ENCODE measurements at places on chromosomes 5 and 9.

- DNase-seq, result peak; percentile 59
Measured at GRCh38 chr5:91225848-91226686, 157.1 kb downstream of the ARRDC3 start.

GRCh38 chr5:55440188-55440646 is 94.5 kb downstream of the PLPP1 start:
- no peak for DNase-seq

GRCh38 chr9:82333671-82334070 is 345.1 kb downstream of the SPATA31D1 start:
- no peak for DNase-seq

GRCh38 chr5:37938076-37938852 is 98.4 kb upstream of the GDNF start:
- no peak for DNase-seq

- no peak for DNase-seq
Measured at GRCh38 chr5:26641492-26641891, 396.9 kb downstream of the CDH9 start.

DNA sequence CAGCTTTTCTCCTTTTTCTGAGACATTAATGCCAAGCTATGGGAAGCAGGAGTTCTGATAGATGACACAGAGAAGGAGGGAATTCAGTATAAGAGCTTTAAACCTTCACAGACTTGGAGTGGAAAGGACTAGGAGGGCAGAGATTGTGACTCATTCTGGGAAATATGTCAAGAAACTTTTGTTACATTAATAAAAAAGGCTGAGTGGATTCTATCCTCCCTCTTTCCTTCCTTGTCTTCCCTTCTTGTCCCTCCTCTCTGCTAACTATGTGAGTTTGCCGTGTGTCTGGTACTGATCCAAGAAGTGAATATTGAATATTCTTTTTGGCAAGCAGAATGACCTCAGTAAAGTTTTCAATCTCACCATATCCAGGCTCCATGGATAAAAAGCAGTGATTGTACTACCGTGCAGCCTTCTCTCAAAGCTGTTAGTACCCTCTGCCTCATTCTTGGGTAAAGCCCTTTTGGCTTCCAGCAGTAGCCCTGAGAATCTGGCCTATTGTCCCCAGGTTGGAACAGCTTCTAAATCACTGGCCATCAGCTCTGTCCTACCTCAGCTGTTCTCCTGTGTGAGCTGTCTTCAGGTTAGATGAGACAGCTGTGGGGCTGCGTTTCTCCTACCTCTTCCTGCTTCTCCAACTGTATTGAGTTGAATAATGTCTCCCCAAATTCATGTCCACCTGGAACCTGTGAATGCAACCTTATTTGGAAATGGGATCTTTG is 73.9 kb downstream of the ATG10 start:
- no peak for DNase-seq

GRCh38 chr5:14724633-14725032 is 60.1 kb downstream of the OTULIN start:
- no peak for DNase-seq

DNA sequence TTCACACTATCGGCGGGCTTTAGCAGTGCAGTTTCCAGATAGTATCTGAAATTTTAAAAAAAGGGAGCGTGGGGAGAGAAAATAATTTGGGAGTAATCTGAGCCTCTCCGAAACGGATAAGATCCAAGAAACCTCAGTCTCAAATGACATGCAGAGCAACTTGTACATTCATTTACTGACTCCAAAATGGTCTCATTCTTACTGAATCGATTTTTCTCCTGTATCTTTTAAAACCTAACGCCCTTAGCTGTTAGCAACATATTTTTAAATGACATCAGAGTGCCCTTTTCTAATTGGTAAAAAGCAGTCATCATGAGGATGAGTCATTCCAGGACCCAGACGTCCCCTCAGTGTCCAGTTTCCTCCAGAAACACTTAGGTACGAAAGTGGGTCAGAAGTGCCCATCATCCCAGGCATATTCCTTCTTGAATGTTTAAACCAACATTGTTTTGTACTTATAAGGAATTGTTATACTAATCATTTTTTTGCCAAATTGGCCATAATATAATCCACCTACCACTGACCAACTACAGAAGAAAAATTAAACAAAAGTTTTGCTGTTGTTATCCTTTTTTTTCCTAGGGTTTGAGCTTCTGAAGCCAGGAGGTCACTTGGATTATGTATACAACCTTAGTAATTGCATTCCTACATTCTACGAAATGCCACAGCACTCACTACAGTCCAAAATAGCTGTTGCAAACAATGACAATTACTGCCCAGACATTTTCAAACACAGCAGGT is 354.4 kb downstream of the ADAMTS6 start:
- DNase-seq, result no peak

GRCh38 chr9:110290001-110290400 is 33.7 kb upstream of the TXN start:
- no peak for DNase-seq

DNA sequence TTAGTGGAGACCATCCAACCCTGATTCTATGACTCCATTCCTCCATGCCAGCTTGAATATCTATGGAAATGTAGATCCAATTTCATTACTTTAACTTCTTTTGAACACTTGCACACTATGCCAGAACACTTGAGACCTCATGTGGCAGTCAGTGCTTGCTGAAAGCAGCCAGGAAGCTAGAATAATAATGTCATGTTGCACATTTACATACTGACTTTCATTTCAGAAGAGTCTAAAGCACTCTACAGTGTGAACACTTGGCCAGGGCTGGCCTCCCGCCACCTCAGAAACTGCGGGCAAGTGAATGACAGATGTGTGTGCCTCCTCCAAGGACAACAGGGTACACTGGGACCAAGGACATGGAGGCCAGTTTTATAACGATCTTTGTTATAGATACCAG is 97.3 kb downstream of the SLF1 start:
- DNase-seq, result no peak

DNA sequence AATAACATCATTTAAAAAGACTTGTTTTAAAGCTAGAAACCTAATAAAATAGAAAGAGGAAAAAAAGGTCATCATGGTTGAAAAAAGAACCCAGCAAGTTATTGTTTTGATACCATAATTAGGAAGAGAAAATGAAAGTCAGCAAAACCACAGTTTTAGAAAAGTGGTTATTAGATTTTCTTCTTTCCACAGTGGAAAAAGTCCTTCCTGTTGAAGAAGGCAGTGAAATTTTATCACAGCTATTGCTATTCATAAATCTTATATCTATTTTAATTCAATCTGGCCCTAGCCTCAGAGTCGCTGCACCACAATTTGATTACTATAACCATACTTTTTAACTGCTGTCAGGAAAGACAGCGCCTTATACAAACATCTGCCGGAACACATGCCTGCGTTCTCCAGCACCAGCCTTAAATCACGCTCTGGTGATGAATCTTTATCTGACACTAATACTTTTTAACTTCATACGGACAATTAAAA is 60.3 kb downstream of the MAPKAP1 start:
- DNase-seq, result no peak

GRCh38 chr5:165076686-165077085 is 1571.3 kb downstream of the MAT2B start:
- DNase-seq, result no peak

DNA sequence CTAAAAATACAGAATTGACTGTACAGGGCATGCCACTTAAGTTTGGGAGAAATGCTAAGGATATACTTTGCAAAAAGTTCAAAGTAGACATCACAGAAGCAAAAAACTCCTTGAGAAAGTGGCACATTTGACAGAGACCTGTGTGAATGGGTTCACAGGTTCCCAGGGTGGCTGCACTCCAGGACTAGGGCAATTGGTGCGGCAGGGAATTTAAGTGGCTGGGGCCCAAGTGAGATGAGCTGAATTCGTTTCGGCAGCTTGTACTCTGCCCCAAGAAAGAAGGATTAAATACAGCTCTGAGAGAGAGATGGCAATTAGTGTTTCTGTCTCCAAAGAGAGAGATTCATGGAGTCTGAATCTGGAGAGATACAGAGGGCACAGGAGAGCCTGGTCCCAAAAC is 280.1 kb downstream of the FBXL17 start:
- DNase-seq, result no peak

DNA sequence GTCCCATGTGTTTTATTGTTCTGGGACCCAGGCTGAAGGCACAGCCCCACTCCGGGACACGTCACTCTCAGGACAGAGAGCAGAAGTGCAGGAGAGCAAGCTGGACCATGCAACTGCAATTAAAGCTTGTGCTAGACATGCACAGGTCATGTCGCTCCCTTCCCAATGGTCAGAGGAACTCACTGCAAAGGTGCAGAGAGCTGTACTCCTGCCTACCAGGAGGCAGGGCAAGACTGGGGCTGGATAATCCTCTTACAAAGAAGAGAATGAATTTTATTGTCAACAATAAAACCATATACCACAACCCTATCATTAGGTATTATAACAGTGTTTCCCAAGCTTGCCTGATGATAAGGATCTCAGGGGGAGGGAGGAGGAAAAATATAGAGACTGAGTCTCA is 74.0 kb upstream of the NEK6 start:
- no peak for DNase-seq

DNA sequence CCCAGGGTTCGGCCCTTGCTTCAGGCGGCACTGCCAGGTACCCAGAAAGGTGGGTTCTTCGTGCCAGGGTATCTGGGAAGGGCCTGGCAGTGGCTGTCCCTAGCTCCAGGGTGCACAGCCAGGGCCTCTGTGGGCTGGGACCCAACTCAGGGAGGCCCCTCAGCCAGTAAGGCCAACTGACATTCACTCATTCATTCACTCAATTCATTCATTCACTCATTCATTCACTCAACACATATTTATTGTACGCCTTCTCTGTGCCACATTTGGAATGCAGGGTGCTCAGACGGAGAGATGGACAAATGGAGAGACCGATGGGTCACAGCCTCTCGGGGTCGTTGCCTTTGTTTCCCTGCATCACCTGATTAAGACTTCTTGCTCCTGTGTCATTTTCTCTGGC is 154.9 kb downstream of the GAPVD1 start:
- no peak for DNase-seq

DNA sequence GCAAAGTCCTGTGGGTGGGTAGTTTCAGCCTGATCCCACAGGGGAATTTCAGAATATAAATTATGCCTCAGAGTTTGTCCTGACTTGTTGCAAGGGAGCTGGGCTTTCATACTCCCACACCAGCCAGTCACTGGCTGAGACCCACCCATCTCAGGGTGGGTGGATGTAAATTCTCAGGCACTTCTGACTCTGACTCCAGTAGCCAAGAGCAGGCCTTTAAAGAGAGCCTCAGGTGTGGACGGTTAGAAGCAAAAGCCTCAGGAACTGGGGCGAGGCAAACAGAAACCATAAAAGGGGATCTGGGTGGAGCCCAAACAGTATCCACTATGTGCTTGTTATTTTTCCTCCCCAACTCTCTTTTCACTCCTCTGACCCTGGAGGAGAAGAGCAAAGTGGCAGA is 28.6 kb upstream of the FBXW11 start:
- no peak for DNase-seq

DNA sequence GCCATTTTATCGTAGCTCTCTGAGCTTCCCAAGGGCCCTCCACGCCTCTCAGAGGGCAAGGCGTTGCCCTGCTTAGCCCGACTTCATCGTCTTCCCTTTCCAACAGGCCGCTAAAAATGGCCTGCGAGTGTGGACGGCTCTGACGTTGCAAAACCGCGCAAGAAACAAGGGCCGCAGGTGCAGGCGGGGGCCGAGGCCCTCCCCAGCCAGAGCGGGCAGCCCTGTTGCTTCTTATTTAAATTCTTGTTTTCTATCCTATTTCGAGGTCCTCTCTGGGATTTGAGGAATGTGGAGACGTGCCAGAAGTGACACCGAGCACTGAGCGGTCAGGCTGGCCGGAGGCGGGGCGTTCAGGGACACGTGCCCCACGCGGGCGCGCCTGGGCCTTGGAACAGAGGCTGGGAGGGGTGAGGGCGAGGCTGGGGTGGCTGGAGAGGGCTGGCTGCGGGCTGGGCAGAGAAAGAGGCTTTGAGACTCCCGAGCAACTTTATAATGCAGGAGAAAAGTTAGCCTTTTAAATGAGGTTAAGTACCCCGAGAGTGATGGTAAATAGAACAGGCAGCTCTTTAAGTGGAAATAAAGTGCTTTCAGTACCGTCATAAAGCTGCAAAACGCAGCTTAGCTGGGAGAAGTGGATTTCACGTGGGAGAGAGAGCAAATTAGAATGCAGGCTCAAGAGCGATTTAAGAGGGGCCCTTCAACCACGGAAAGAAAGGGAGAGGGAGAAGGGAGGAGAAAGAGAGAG is 243.6 kb downstream of the AUH start:
- DNase-seq, result no peak

DNA sequence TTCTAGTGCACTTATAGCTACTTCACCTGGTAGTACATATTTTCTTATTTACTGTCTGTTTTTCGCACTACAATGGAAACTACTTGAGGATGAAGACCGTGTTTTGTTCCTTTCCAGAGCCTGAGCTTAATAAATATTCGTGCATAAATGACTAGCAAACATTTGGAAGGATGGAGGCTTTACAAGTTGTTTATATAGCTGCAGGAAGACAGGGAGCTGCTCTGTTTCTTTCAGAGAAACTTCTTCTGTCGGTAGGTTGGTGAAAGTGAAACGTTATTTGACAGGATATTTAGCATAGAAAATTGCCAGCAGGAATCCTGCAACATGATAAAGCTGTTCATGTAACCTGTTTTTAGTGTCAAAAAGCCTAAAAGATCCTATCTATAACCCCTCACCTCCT is 210.6 kb downstream of the PCSK5 start:
- DNase-seq, result no peak

- no peak for DNase-seq
Measured at GRCh38 chr9:36932198-36932597, 101.9 kb downstream of the PAX5 start.

Measured in stimulated activated CD4-positive, alpha-beta T cell treated with anti-CD3 and anti-CD28 coated beads, Interleukin-12 subunit alpha, Interleukin-12 subunit beta, amount 100 ng/mL, for 4 hours (primary cell).